C1 segment of cervical spinal cord (tissue), 14 donors: ENCODE measurements at places on chromosomes 2 and 18.
A peak's percentile ranks its signal among the peaks of the same experiment; 100 is the strongest.

GRCh38 chr2:138081225-138082073, 117.2 kb downstream of the HNMT start:
- no peak for DNase-seq

- no peak for DNase-seq
These were observed 23.4 kb downstream of the RAMP1 start for GRCh38 chr2:237882510-237883481.

DNA sequence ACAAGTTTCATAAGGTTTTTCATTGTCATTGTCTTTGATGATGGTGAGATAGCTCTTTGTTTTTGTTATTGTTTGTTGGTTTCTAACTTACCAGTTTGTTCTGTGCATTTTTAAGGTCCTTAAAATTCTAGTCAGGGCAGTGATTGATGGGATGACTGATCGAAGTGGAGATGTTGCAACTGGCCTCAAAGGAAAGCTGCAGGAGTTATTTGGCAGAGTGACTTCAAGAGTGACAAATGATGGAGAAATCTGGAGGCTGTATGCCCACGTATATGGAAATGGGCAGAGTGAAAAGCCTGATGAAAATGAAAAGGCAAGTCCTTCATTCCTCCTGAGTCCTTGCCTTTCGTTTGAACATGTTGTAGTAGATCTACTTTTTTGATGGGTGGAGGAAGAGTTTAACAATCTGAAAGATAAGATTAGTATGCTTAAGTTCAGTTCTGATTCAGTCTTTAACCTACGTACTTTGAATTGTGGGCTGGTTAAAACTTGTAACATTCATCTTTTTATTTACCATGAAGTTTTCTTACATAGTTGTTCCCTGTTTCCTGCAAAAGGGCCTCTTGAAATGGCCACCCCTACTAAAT, 135.8 kb upstream of the LTBP1 start:
- DNase-seq, result no peak

DNA sequence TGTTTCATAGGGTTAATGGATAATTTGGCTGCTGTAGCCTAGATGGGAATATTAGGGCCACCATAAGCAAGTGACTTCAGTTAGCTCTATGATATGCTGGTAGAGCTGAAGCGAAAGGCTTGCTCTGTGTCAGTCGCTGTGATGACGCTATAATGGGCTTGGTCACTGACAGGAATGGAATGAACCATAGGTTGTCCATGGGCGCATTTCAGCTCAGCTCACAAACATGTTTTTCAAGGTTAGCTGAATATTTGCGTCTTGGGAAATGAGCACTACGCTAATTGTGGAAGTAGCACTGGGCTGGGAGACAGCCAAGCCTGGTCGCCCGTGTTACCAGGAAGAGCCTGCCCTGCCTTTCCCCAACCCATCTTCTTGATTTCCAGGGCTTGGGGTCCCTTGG, 3.2 kb upstream of the MYO7B start:
- no peak for DNase-seq

DNA sequence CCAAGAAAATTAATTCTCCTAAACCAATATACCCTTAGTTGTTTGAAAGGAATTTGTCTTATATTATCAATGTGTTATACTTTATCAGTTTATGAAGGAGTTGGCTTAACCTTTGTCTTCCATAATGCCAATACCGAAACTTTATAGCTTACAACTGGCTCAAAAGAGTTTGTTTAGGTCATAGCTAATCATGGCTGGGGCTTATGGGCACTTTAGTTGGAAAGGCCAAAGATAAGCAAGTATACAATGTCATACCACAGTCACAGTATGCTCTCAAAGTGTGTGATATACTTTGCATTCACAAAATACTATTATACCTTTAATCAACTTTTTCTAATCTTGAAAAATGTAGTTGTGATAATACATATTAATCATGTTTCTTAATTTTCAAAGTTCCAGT, 2.3 kb downstream of the KLHL41 start:
- DNase-seq, result no peak

DNA sequence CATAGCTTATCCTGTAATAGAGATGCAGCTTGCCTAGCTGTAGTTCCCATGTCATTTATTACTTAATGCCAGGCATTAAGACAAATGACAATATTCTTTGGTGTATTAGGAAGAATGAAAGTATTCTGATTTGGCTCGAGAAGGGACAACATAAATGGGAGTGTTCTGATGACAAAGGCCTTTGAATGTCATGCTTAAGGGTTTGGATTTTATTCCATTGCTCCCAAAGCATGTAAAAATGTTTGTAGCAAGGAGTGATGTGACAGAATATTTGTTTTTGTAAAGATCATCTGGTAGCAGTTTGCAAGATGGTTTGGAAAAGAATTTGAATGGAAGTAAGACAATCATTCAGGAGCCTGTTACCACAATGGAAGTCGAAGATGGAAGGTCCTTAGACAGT, 30.4 kb downstream of the EEF1B2 start:
- no peak for DNase-seq

GRCh38 chr2:9982891-9983290, 31.4 kb downstream of the GRHL1 start:
- no peak for DNase-seq

DNA sequence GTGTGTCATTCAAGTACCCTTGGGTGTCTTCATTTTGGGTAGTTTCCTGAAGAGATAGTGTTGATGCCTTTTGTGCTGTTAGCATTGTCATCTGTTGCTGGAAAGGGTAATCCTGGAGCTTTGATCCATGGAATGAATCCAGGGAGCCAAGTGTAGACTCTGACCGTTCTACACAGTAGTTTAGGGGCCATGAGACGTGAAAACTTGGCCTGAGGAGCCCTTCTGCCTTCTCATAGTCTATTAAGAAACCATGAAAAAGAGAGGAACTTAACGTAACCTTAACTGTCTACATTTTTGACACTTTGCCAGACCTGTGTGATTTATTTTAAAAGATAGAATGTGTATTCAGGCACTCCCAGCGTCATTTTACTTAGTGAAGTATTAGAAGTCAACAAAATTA, 194.0 kb downstream of the BABAM2 start:
- DNase-seq, result no peak

DNA sequence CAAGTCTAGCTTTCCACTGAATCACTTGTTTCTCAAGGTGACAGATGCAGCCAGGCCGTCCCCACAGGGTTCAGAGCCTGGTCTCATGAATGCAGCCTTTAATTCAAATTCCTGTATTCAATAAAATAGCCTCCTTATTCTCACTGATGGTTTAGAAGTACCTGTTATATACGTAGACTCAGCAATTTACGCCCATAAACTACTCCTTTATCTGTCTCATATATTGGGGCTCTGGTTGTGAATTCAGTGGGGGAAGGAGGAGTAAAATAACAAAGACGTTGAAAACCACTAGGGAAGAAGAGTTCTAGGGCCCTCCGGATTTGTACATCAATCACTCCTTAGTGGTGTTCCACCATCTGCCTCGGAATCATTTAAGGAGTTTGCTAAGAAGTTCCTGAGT, 1.7 kb downstream of the OBSL1 start:
- no peak for DNase-seq

DNA sequence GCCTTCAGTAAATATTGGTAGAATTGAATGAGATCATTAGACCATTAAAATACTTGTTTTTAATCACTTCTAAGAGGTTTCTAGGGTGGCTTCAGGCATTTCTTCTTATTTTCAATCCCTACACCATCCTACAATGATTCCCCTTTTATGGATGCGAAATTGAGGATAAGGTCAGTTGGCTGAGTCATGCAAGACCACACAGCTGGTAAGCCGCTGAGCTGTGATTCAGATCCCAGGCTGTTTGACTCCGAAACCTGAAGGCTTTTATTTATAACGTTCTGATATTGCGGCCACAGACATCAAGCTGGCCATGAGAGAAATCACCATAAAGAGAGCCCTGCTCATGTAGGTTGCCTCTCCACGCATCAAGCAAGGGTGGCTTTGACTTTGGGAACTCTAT, 133.4 kb downstream of the VAPA start:
- no peak for DNase-seq

DNA sequence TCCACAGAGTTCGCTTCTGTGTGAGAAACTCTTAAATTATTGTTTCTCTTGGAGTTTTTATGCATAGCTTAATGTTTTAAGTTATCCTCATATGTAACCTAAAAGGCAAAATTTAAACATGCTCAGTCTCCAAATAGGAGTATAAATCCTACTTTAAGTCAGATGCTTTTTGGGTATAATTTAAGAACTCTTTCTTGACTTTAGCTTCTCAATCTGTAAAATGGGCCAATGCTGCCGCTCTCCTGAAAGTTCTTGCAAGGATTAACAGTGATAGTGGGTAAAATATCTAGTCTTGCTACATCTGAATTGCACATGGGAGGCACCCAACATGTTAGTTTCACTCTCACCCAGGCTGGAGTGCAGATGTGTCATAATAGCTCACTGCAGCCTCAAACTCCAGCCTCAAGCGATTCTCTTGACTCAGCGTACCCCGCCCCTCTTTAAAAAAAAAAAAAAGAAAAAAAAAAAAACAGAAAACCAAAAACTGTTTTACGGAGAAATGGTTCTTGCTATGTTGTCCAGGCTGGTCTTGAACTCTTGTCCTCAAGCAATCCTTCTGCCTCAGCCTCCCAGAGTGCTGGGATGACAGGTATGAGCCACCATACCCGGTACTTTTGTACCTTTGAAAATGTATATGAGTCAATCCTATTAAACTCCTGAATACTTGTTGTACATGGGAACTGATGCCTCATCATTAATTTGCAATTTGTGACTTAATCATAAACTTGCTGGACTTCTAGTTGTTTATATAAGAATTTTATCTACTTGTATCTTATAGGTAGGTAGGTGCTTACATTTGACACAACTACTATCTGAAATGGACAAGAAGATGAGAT, 1.8 kb downstream of the FBXO48 start:
- DNase-seq, result no peak

- DNase-seq, result peak; percentile 99
These were observed at the start of gene WBP1 for GRCh38 chr2:74458132-74458937. Gene WBP1 (plus strand): TSS chr2:74458438. CDS start chr2:74458603, 165 bp downstream.
